CD4-positive, alpha-beta T cell treated with Interferon gamma for 1 hour (primary cell): ENCODE measurements at places on chromosomes 7 and 10.

DNA sequence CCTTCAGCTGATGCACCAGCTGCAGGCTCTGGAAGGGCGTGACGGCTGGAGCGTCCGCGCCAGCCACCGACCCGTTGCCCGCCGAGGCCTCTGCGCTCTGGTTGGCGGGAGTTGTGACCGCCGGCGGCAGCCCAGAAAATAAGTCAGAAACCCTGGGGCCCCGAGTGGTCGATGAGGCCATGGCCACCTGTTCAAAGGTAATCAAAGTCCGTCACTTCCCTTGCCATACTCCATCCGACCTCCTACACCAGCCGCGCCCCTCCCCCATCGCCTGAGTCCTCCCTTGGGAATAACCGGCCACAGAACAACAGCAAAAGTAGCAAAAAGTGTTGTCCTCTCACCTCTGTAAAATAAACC, 406 bp downstream of the PRLHR start:
- no peak for DNase-seq

- DNase-seq, result peak; percentile 31
Observed at GRCh38 chr10:114538181-114538906, 119.7 kb downstream of the ABLIM1 start.

DNA sequence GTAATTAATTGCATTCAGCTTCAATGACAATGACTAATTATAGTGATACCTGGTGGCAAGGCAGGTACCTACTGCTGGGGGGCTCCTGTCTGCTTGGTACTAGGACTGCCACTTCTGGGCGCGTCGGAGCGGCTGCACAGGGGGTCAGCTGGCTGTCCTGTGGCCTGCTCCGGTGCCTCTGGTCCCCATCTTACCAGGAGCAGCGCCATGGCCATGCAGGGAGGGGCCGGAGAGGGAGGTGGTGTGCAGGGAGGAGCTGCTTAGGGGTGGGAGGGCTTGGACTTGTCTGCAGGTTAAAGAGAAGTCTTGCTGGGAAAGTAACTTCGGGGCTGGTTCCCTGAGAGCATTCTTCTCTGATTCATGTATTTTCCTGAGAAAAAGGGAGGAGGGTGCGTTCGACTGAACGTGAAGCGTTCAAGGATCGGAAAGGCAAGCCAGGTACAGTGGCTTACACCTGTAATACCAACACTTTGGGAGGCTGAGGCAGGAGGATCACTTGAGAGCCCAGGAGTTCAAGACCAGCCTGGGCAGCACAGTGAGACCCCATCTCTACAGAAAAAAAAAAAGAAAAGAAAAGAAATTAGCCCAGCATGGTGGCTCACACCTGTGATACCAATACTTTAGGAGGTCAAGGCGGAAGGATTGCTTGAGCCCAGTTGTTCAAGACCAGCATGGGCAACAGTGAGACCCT, 15.4 kb downstream of the CUX1 start:
- DNase-seq, result no peak

- DNase-seq, result no peak
Observed at GRCh38 chr10:131400513-131400912, 89.0 kb upstream of the TCERG1L start.

DNA sequence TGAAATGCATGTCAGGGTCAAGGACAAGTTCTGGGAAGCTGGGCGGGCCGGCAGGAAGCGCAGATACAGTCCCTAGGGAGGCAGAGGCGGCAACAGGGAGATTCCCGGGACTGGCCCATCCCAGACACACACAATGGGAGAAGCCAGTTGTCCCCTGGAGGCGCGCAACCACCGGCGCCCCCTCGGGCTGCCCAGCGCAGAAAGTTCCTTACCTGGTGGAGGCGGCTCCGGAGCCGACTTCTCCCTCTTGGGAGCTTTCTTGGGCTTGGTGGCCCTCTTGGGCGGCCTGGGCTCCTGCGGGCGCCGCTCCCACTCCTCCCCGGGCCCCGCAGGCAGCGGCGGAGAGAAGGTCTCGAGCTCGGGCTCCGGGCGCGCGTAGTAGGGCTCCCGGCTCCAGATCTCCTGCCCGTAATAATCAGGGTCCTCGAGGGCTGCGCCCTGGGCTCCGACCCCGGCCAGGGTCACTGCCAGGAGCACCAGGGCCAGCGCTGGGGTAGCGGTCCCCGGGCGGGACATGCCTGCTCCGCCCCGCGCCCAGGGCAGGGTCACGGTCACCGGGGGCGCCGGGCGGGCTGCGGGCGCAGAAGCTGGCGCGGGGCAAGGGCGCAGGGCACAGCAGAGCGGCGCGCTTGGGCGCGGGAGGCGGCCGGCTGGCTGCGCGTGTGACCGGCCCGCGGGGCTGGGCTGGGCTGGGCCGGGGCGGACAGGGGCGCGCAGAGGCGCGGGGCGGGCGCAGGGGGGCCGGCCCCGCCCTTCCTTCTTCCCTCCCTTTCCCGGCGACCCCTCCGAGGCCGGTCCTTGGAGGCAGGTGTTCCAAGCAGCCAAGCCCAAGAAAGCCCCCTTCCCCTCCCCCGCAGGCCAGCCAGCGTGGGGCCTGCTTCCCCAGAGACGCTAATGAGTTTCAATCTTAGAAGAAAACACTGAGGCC, at the start of gene CPXM2:
Gene CPXM2, minus strand, starts transcription at position 664 of the 928 bp plus-strand sequence. Its CDS starts 148 bp downstream, at position 516.
- no peak for DNase-seq

- DNase-seq, result no peak
Observed at GRCh38 chr10:132958883-132959558, 16.7 kb upstream of the CFAP46 start.

GRCh38 chr10:132204781-132205473, 18.2 kb downstream of the DPYSL4 start:
- no peak for DNase-seq

DNA sequence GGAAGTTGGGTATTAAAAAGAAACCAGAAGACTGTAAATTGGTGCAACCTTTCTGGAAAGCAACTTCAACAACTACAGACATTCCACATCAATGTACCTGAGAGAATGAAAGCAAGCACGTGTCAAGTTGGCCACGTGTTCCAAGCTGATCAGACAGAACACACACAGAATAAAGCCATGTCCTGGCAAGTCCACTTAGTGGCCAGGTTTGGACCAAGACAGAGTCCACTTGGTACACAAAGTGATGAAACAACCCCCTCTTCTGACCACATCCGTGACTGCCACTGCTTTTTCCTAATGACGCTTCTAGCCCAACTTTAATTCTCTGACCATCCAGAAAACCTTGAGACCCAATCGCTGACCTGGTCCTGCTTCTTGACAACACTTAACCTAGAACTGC, 109.4 kb downstream of the ABLIM1 start:
- no peak for DNase-seq

GRCh38 chr10:99658622-99659030, 683 bp upstream of the ENTPD7 start:
- DNase-seq, result peak; percentile 14

GRCh38 chr10:107422681-107423080, 258.2 kb upstream of the SORCS1 start:
- no peak for DNase-seq

- peak; percentile 33 for DNase-seq
Observed at GRCh38 chr7:17298840-17299482, 509 bp downstream of the AHR start.

DNA sequence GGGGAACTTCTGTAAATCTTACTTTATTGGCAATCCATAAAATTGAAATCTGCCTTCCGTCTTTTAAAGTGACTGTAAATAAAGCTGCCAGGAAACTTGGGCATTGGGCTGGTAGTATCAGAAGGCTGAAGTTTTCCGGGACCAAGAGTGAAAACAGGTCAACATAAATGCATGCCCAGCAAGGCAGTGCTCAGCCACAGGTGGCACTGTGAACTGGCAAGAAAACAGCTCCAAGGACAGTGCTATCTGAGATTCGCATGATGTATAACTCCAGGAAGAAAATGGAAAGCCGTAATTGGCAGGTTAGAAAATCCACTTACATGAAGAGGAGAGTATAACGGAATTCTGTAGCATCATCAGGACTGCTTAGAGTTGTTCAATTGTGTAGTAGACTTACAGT, 1.9 kb upstream of the INSYN2A start:
- DNase-seq, result no peak

DNA sequence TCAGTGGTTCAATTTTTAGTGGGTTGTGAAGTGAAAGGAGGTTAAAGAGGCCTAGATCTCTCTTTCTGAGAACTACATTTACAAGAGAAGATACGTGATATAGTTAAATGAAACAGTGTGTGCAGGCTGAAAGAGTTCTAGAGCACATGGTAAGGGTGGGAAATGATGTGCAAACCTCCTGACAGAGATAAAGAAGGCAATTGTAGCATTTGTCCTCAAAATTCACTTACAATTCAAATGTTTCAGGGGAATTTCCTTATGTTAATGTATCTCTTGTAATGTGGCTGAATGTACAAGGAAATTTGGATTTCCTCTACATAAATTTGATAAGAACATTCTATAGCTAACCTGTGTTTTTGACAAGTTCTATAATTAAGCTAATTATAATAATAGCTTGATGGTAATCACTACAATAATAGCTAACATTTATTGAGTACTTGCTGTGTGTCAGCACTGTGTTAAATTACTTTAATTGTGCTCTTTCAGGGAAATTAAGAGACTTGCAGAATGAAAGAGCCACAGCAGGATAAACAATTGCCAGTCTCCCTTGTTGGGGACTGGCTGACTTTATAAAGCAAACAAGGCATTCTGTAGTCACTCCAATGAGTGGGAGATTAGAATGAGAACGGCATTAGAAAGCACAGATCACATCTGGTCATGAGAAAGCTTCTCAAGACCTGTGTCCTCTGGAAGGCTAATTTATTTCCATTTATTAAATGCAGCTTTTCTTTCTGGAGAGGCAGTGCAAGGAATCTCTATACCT, 139.7 kb upstream of the TMEM72 start:
- DNase-seq, result no peak

DNA sequence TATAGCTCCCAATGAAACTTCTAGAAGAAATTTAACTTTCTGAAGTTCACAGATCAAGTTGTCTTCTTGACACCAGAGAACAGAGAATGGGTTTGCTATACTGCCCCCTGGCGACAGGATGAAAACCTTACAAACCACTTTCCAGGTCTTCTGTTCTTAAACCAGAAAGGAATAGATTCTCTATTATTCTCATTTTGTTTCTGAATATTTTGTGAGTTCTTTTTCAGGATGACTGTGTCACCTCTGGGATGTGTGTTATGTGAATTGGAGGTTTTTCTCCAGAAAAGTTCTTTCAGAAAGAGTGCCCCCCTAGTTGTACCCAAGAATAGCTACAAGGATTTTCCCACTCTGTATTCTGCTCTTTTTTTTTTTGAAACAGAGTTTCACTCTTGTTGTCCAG, 6.3 kb downstream of the IFT22 start:
- peak; percentile 13 for DNase-seq

- DNase-seq, result no peak
Observed at GRCh38 chr7:26614503-26614902, 249.9 kb downstream of the SKAP2 start.

DNA sequence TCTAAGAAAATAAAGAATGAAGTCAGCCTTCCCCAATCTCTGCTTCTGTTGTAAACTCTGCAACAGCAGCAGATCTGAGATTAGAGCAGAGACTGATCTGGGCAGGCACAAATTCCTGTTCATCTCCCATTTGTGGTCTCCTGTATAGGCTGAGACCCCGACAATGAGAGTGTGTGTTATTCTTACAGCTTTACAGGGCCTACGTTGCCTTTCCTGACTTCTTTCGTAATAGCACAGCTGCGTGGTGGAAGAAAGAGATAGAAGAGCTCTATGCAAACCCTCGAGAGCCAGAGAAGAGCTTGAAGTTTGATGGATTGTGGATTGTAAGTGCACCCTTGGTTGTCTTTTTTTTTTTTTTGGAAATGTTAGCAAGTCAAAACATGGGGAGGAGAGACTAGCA, 72.1 kb downstream of the PRSS58 start:
- no peak for DNase-seq

DNA sequence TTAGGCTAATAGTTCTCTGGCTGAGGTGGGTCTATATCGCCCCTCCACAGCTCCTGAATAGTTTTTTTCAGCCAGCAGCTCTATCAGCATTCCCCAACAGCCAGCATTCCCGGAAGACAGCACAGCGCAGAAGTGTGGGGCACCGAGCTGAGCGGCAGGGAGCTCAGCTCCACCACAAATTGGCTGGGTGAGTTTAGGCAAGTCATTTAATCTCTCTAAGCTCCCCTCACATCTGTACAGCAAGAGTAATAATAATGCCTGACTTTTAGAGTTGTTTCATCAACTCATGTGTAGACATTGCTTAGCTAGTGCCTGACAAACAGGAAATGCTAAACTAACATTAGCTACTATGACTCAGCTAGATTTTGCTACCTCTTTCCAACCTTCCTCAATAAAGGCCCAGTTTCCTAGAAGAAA, 247.9 kb upstream of the PTN start:
- DNase-seq, result no peak

- no peak for DNase-seq
Observed at GRCh38 chr10:36332926-36333325, 690.8 kb upstream of the FZD8 start.

GRCh38 chr7:1236132-1236661, 3.5 kb downstream of the UNCX start:
- no peak for DNase-seq

DNA sequence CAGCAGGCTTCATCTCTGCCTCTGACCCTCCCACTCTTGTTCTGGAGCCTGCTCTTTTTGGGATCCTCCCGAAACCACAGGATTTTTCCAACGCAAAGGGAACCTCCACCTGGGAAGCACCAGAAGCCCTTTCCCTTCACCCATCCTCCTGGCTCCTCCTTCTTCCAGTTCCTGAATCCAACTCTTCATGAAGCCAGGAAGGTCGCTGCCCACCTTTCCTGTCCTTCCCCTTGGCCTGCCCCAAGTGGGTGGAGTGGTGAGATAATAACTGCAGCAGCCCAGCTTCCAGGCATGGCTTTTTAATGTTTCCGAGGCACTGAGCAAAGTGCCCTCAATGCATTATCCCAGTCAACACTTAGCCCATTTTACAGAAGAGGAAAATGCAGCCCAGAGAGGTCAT, 70.8 kb upstream of the EEPD1 start:
- DNase-seq, result no peak

GRCh38 chr7:94414980-94415379, 20.3 kb downstream of the COL1A2 start:
- no peak for DNase-seq
